Femur (tissue), 1 donor: ENCODE measurements at places on chromosomes 16 and 17.

DNA sequence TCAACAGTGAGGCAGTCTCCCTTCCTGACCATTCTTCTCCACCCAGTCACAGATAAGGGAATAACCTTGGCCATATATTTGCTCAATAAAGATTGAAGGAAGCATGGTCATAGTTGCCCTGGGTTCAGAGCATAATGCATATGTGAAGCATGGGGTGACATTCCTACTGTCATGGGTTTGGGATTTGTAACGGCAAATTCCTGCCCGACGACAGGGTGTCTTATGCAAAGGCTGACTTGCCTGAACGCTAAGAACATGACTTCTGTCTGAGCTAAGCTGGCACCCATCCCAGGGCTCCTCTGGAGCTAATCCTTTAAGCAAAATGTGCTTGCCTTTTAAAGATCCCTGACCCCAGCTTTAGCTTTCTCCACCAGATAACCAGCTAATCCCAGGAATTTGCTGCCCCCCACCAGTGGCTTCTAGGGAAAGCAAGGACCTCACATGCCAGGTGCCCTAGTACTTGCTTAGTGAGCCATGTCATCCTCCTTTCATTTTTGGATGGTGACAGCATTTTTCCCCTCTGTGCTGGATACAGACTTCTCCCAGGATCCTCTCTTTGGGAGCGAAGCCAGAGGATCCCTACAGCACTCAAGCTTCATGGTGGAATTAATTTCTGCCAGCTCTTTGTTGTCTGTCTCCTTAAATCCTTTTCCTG, 11.7 kb downstream of the SLC7A6OS start:
- peak; percentile 30 for DNase-seq

GRCh38 chr17:63700528-63701455, 867 bp upstream of the LIMD2 start:
- DNase-seq: peak; percentile 73

DNA sequence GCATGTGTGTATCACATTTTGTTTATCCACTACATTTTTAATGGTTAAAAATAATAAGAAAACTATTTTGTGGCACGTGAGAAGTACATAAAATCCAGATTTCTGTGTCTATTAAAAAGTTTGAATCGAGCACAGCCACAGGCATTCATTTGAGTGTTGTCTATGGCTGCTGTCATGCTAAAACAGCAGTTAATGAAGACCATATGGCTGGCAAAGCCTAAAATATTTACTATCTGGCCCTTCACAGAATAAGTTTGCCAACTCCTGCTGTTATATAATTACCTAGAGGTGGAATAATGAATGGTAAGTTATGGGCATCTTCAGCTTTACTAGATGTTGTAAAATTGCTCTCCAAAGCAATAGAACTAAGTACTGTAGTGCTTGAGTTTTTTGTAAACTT, 30.5 kb downstream of the TMEM98 start:
- DNase-seq: no peak

- DNase-seq: no peak
These were observed 290.4 kb downstream of the ABCC12 start for GRCh38 chr16:47865337-47865855.

GRCh38 chr17:78658281-78658785, 81.1 kb upstream of the DNAH17 start:
- DNase-seq: no peak
